Endothelial cell of umbilical vein (primary cell): ENCODE measurements at places on chromosomes 12 and 14. TPM values are rescaled to one million over a fixed set of nuclear protein-coding genes. Genes with fewer than 3 reads are reported as not detected.

DNA sequence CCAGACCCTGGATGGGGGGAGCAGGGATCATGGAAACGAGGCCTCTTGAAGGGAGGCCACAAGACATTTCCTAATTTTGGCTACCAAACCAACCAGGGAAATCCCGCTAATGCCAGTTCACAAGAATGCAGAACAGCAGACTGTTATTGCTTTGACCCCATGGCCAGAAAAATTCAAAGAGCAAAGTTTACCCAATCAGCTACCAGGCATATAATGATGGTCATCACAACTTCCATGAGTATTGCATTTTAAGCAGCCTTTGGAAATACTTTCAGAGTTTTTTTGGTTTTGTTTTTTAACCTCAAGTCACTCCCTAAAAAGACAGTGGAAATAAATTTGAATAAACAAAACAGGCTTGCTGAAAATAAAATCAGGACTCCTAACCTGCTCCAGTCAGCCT, at the start of gene IL25:
TSS of gene IL25 (plus strand) at position 301 of the 400 bp plus-strand sequence.
- H3K36me3 ChIP-seq: no peaks in the 10 kb centered on the region
- DNase-seq: no peak
- H3K27ac ChIP-seq: no peak within 1 kb of the TSS
- H3K4me3 ChIP-seq: no peak within 1 kb of the TSS
- H3K27me3 ChIP-seq: peaks cover 8% of the 10 kb centered on the region

DNA sequence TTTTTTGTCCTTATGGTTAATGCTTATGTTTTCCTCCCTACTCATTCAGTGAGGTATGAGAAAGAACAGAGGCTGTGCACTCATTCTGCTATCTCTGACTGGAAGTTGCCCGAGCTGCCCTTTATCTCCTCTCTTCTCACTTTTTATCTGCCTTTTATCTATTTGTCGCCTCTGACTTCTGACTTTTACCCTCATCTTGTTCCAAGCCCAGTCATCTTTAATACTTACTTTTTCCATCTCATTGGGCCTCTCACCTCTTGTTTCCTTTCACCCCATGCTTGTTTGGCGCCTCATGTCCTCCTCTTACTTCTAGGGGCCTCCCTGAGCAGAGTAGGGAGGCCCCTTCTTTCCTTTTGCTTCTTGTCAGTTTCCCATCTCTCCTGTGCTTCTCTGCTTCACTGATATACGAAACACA, 50.7 kb downstream of the DIP2B start:
- H3K27me3 ChIP-seq: no peaks in the 10 kb centered on the region
- no peaks in the 10 kb centered on the region for H3K36me3 ChIP-seq
- H3K4me3 ChIP-seq: no peak overlapping the region
- no peak for DNase-seq

Gene MYF5
- not detected in 2 replicates for total RNA-seq

DNA sequence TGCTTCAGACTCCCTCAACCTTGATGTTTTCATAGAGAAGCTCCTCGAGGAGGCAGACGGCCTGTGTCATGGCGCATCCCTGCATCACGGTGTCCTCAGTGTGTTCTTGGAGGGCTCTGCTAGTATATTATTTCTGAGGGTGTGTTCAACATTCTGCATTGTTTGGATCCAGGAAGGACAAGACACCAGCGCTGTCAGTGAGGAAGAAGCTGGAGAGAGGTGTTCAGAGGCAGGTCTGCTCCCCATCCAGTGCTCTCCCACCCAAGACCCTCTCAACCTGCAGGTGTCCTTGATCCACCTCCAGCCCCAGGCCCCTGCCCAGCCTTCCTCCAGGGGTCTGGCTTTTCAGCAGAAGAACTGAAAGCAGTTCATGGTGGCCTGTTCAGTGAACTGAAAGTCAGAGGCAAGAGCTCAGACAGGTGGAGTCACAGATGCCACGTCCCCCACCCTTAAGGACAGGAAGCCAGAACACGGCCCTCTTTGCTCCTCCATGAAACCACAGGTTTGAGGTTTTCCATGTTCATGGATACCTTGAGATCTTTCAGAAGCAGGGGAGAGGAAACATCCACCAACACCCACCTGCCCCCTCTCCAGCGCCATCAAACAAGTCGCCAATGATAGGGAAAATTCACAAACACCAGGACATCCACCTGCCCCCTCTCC, 37.4 kb downstream of the DIO3 start:
- no peak overlapping the region for H3K4me3 ChIP-seq
- H3K4me1 ChIP-seq: no peaks in the 10 kb centered on the region
- H3K27ac ChIP-seq: no peak overlapping the region
- no peaks in the 10 kb centered on the region for H3K27me3 ChIP-seq
- no peak for DNase-seq
- H3K36me3 ChIP-seq: no peaks in the 10 kb centered on the region

Gene ADAMTS20
- not detected in 2 replicates for total RNA-seq
